ENCODE measurements at places on chromosomes 5 and 9. TPM values are rescaled to one million over a fixed set of nuclear protein-coding genes. Genes with fewer than 3 reads are reported as not detected.

GRCh38 chr9:131762356-131762932, 22.6 kb upstream of the RAPGEF1 start:
- peak; percentile 73 for DNase-seq
- no peaks in the 10 kb centered on the region for H3K36me3 ChIP-seq
- H3K27me3 ChIP-seq = peaks cover 6% of the 10 kb centered on the region

TMEM174 gene
- not detected for total RNA-seq

DNA sequence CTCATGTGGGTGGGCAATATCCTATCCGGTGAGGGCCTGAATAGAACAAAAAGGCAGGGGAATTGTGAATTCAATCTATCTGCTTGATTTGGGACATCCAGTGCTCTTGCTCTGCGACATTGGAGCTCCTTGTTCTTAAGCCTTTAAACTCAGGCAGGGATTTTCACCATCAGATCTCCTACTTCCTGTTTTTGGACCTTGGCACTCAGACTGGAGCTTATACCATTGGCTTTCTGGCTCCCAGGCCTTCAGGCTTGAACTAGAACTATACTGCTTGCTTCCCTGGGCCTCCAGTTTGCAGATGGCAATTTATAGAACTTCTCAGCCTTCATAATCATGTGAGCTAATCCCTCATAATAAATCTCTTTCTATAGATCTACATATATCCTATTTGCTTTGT, 134.3 kb upstream of the CLINT1 start:
- no peak overlapping the region for H3K4me3 ChIP-seq
- H3K4me1 ChIP-seq = peaks cover 18% of the 10 kb centered on the region
- DNase-seq = no peak

CCDC192 gene
- total RNA-seq = not detected

GRCh38 chr9:80954521-80954920, 734.8 kb downstream of the TLE1 start:
- H3K4me3 ChIP-seq = no peak overlapping the region
- no peaks in the 10 kb centered on the region for H3K27me3 ChIP-seq
- DNase-seq = no peak
- H3K4me1 ChIP-seq = no peaks in the 10 kb centered on the region

- no peaks in the 10 kb centered on the region for H3K36me3 ChIP-seq
- no peak for DNase-seq
- no peaks in the 10 kb centered on the region for H3K4me1 ChIP-seq
- no peak overlapping the region for H3K4me3 ChIP-seq
- no peak overlapping the region for H3K27ac ChIP-seq
- H3K27me3 ChIP-seq = no peaks in the 10 kb centered on the region
Measured at GRCh38 chr9:2496169-2496568, 125.4 kb upstream of the VLDLR start.

DNA sequence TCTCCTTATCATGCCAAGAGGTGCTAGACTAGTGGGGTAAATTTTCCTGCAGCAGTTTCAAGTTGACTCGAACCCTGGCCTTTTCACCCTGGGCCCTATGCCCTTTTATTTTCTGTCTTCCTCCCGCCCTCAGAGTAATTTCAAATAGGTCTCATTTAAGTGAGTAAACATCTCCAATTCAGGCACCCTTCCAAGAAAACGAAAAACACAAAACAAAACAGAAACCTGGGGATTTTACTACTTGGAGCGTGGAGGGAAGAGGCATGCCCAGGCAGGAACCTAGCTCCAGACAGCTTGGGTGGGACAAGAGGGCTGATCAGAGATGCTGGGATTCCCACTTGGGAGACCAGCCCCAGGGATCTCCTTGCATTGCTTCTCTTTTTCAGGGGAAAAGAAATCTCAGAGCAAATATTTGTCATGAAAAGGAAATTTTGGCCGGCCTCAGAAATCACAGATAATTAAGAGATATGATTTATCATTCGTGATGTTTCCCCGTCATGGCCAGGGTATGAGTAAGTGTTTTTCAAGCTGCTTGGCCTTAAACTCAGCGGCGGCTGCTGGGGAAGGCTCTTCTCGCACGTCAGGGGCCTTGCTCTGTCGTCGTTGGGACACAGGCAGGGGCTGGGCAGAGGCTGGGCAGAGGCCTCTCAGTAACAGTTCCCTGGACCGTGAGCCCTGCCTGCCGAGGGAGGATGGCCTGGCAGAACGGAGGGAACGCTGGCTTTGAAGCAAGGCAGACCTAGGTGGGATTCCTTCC, 248.6 kb upstream of the KLF4 start:
- no peak for DNase-seq
- H3K4me1 ChIP-seq = no peaks in the 10 kb centered on the region
- no peak overlapping the region for H3K4me3 ChIP-seq
- H3K27me3 ChIP-seq = no peaks in the 10 kb centered on the region
- no peak overlapping the region for H3K27ac ChIP-seq

TRIM36 gene
- 0.58 TPM for total RNA-seq

- DNase-seq = peak; percentile 43
- no peak overlapping the region for H3K4me3 ChIP-seq
- no peak overlapping the region for H3K27ac ChIP-seq
- no peaks in the 10 kb centered on the region for H3K36me3 ChIP-seq
- H3K4me1 ChIP-seq = no peaks in the 10 kb centered on the region
Measured at GRCh38 chr9:135251331-135251761, 163.9 kb downstream of the OLFM1 start.

HTR4 gene
- total RNA-seq = not detected

DNA sequence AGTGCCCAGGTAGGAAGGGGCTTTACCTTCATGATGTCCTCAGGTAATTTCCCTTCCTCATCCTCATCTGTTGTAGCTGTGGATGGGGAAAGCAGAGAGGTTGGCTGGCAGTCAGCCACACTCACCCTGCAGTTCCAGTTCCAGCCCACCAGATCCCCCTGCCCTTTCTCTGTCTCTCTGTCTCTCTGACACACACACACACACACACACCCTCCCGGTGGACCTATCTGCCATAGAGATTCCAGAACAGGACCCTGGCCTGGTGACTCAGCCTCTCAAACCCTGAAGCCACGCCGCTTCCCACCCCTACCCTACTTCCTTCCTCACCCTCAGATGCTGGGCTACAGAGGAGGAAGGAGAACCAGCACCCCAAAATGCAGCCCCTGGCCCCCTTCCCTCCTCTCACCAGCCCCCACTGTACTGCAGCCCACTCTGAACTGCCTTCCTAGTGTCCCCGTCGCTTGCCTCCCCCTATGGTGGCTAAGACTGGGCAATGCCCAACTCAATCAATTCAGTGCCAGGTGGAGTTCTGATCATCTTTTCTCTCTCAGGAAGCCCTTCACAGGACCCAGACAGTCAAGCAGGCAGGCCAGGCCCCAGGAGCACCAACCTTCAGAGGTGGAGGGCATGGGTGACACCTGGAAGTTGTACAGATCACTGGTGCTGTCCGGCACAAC, 4.8 kb downstream of the IRF1 start:
- H3K27ac ChIP-seq = peak overlapping the region; percentile 5
- peak; percentile 52 for DNase-seq
- H3K4me3 ChIP-seq = peak overlapping the region; percentile 88
